ENCODE measurements at places on chromosomes 12 and 14.

- peak; percentile 27 for DNase-seq
Measured at GRCh38 chr12:66693901-66694513, 15.1 kb upstream of the GRIP1 start.

- no peak for DNase-seq
Measured at GRCh38 chr14:95886366-95887056, 9.9 kb downstream of the TUNAR start.

GRCh38 chr14:50038398-50039119 lies 77.8 kb downstream of the VCPKMT start:
- no peak for DNase-seq

GRCh38 chr12:114888448-114888847 lies 204.5 kb upstream of the TBX3 start:
- no peak for DNase-seq

- no peak for DNase-seq
Measured at GRCh38 chr12:117552971-117553370, 191.5 kb upstream of the NOS1 start.

GRCh38 chr14:103943673-103944072 lies 1.3 kb upstream of the RD3L start:
- no peak for DNase-seq

Measured in D721Med (cell line).